Sigmoid colon (tissue), 7 donors: ENCODE measurements at places on chromosomes 2 and 18. TPM values are rescaled to one million over a fixed set of nuclear protein-coding genes. Genes with fewer than 3 reads are reported as not detected.

- DNase-seq: no peak
These were observed 9.9 kb downstream of the C1D start for GRCh38 chr2:68052717-68053422.

DNA sequence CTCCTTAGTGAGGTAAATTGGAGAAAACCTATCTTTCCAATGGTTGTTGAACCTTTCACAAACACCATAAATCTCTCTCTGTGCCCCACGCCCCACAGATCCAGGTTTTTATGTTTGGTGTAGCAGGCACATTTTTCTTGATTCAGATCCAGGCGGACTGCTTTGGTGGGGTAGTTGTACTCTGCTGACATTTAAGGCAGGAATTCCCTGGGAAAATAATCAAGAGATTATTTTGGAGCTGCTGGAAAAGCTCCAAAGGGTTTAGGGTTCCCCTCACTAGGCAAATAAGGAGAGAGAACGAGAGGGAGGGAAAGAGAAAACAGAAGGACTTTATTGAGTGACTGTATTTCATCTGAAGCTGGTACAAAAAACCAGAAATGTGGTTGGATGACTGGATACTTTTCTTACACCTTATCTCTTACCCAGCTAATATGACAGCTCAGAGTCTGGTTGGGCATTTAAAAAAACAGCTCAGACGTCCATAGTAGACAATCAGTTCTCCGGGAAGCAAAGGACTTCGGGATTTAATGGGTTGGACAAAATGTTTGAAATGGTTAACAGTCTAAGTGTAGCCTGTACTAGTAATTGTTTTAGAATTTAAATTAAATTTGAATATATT is 3.6 kb upstream of the AQP4 start:
- no peak for DNase-seq

DNA sequence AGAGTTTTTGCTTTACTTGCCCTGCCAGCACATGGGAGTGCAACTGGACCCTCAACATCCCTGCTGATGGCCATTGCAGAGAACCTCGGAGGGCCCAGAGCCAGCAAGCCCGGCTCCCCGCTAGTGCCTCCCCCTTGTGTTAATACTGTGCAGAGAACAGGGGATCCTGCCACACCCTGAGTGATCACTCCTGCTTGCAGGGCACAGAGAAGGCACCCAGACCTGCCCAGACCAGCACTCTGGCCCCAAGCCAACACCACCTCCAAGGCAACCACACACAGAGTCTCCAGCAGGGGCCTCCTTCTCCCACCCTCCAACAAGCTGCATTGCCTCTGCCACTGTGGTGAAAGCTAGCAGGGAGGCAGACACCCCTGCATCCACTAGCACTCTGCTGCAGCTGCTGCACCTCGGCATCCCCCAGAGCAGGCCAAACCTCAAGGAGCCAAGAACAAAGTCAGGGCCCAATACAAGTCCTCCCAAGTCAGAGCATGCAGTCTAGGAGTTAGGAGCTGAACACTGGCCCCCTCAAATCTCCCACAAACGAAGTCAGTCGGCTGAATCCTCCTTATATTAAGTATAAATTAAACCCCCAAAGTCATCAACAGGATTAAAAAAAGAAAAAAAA is 157.7 kb downstream of the CCDC178 start:
- no peak for DNase-seq

The REG3A gene
- not detected for total RNA-seq

DNA sequence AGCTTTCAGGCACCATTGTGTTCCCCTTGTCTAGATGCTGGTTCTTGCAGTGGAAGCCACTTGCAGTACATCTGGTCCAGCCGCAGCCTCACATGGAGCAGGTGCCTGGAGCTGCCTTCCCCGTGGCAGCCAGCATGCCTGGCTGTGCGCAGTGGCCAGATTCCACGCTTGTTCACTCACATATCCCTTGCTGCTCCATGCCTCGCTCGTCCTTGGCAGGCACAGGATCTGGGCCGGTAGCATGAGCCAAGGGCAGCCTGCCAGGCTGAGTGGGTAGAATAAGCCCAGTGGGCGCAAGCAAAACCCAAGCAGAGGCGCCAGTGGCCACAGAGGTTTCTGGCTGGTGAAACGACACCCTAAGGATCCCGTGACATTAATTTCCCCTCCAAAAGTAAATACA is 20.6 kb downstream of the TMX3 start:
- DNase-seq: no peak

The PSMA8 gene
- not detected for total RNA-seq

The CHRNG gene
- total RNA-seq: not detected

DNA sequence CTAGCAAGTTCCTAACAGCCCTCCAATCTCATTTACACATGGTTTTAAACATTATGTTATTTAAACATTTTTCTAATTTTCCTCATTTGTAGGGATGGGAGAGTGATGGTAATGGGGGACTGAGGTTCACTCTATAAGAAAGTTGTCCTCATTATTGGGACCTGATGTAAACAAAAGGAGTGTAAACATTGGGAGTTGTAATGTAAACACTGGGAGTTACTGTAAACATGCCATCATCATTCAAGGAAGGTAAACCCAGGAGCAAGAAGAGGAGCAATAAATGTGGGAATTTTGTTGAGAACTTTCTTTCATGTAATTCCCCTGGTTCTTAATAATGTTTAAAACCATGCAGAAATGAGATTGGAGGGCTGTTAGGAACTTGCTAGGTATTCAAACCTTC is 17.8 kb downstream of the RFTN2 start:
- DNase-seq: no peak

The IWS1 gene
- total RNA-seq: 28.1 TPM

The MPP4 gene
- not detected for total RNA-seq

GRCh38 chr2:177738461-177739235 is 333.9 kb downstream of the PDE11A start:
- DNase-seq: no peak

- no peak for DNase-seq
These were observed 141.6 kb downstream of the NETO1 start for GRCh38 chr18:72726201-72726600.

DNA sequence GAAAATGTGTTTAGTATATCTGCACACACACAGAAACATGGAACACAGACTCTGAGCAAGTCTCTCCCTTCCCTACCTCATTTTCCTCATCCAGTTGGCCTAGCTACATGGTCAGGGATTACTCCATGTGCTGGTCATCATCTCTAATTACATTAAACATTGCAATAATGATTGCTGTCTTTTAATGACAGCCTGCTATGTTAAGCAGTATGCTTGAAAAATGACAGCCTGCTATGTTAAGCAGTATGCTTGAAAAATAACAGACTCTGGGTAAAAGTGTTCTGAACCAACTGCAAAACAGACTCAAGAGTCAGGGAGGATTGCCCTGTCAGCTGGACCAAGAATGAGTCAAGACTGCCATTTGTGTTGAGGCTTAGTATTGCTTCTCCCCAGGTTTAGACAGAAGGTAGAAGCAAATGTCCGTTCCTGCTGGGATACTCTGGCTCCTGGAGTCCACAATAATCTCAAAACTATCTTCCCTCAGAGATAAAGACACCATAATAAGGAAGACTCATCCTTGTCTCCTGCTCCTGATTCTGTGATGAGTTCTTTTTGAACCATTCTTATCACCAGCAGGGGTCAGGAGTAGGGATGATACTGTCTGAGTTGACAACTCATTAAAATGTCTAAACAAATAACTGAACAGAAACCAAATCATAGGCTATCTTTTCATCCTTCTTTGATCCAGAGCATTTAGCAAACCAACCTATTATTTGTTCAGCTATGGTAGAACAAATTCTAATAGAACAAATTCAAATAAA is 57.7 kb downstream of the CCDC93 start:
- DNase-seq: no peak

GRCh38 chr18:31487246-31488015 is 10.5 kb upstream of the DSG2 start:
- no peak for DNase-seq

DNA sequence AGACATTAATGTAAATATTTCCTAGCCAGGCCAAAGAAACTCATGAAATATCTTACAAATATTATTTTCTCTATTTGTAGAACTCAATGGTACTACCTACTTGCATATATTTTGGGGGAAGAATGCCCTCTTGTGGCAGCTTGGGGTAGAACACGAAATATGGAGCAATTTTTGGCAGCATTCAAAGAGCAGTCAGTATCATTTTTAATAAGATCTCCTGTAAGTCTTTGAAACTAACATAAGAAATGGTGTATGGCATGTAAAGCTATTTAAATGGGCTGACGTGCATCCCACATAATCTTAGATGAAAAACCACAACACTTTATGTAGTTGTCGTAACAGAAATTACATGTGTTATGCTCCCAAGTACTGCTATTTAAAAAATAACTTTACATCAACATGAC is 62.3 kb upstream of the CCDC195 start:
- DNase-seq: no peak

DNA sequence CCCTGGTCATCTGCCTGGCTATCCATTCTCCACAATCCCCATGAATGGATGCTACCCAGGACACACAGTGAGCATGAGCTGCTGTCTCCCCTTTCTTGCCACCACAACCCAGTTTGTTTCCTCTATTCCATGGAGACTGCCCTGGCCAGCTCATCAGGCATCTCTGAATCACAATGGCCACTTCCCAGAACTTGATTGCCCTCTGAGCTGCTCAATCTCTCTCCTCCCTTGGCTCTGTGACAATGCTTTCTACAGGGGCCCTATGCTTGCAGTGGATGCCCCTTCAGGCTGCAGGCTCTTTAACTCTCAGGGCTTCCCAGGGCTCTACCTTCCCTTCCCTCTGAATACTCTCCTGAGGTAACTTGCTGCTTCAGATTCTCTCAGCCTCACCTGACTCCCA is 14.4 kb upstream of the SLC4A5 start:
- DNase-seq: no peak

DNA sequence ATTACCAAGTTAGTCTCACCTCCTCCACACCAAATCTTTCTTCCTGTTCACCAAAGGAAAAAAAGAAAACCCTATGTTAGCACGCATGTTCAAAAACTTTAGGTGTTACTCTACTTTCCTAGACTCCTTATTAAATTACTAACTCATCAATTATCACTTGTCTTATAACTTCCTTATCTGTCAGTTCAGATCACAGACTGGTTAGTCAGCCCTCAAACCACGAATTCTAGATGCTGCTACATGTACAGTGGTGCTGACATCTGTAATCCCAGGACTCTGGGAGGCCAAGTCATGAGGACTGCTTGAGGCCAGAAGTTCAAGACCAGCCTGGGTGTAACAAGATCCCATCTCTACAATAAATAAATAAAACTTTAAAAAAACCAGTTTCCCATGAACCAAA is 3.5 kb downstream of the YWHAQ start:
- no peak for DNase-seq

The C2orf81 gene
- not detected for total RNA-seq

The NEU2 gene
- not detected for total RNA-seq

DNA sequence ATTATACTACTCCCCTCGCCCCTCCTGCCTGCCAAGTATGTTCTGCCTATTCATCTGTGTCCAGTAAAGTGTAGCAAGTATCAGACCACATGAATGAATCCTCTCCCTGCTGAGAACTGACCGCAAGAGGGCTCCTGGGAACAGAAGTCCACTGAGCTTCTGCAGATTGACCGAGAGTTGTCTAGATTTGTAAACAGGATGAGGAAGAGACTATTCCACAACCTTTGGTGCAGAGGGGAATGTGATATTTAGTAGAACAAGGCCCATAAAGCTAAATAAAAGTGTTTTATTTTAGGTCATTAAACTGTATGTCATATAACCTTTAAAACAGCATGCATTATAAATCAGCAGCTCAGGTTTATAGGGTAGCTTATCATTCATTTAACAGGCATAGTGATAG is 377.0 kb downstream of the DCC start:
- DNase-seq: no peak

The FBXO36 gene
- total RNA-seq: 3.0 TPM

- no peak for DNase-seq
These were observed 38.4 kb downstream of the ZAP70 start for GRCh38 chr2:97751752-97752151.

The CROCC2 gene
- total RNA-seq: not detected

GRCh38 chr18:26003817-26004216 is 86.6 kb downstream of the SS18 start:
- no peak for DNase-seq

GRCh38 chr18:55462652-55463051 is 125.3 kb downstream of the TCF4 start:
- DNase-seq: no peak

The CPO gene
- total RNA-seq: 0.95 TPM

GRCh38 chr2:234716271-234716670 is 219.4 kb upstream of the ARL4C start:
- no peak for DNase-seq

The LYG1 gene
- total RNA-seq: 1.2 TPM

The MARCO gene
- total RNA-seq: 15.7 TPM

GRCh38 chr2:113245276-113245711 is 33.4 kb downstream of the PAX8 start:
- no peak for DNase-seq

GRCh38 chr2:176079831-176080539 is 3.8 kb downstream of the EVX2 start:
- no peak for DNase-seq

GRCh38 chr2:188078534-188078933 is 213.1 kb upstream of the GULP1 start:
- DNase-seq: no peak
